Epithelial cell of proximal tubule (primary cell): ENCODE measurements at places on chromosomes 7 and 10.

- DNase-seq, result no peak
Observed at GRCh38 chr7:29005829-29006228, 47.7 kb upstream of the TRIL start.

DNA sequence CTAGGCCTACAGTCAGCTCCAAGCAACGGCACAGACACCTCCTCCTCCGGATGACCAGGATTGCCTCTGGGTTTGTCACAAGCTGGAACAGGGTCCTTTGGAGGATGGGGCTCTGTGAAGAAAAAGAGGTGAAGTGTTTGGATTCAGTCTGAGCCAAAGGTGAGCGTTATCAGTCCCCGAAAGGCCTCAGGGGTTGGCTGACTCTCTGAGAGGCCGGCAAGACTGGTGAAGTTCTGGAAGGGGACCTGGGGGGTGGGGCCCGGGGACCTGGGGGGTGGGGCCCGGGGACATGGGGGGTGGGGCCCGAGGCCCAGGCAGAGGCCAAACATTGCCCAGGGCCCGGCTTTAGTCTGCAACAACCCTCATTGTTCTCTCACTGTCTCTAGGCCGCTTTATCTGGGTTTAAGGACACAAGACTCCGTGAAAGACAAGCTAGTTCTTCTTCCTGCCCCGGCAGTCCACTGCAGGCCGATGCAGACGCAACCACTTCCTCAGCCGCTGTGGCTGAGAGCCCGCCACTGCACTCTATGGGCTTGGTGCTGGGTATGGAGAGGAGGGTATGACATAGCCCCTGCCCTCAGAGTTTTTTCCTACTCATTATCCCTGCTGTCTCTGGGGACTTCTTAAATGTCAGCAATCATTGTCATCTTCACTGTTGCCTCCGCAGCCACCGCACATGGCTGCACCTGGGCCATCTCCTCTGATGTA is 27.4 kb upstream of the PSAP start:
- no peak for DNase-seq

- DNase-seq, result no peak
Observed at GRCh38 chr10:99579971-99580370, 40.3 kb downstream of the SLC25A28 start.

- DNase-seq, result no peak
Observed at GRCh38 chr10:33223326-33224000, 111.0 kb downstream of the NRP1 start.

GRCh38 chr10:52566471-52567246 is 205.9 kb downstream of the MBL2 start:
- no peak for DNase-seq

DNA sequence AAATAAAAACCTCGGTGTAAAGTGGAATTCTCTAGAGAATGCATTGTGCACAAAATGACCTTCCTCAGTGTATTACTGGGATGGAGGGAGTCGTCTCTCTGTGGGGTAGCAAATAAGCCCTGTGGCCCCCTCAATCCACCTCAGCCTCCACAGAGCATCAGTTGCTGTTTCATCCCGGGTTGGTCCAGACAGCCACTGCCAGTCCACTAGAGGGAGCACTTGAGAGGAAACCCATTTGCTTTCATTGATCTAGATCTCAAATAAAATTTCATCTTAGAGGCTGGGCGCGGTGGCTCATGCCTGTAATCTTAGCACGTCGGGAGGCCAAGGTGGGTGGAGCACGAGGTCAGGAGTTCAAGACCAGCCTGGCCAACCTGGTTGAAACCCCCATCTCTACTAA is 1128.7 kb downstream of the CNTNAP2 start:
- DNase-seq, result no peak

- no peak for DNase-seq
Observed at GRCh38 chr7:83072576-83073517, 89.8 kb downstream of the PCLO start.

GRCh38 chr10:85936161-85936560 is 430.4 kb downstream of the GRID1 start:
- DNase-seq, result no peak

DNA sequence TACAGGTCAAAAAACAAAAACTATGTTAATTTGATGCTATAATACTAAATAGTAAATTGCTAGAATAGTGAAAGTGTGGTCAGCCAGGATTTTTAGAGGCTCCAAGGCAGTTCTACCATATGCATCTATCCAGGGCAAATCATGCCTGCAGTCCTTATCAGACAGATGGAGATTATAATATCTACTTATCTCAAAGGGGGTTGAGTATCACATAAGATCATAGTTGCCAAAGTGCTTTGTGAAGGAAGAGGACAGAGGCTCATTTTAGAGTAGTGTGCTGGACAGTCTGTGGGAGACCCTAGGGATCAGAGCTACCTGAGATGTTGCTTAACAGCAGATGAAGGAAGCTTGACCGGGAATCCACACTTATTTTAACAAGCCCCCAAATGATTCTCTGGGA is 3.2 kb downstream of the ICA1 start:
- no peak for DNase-seq

DNA sequence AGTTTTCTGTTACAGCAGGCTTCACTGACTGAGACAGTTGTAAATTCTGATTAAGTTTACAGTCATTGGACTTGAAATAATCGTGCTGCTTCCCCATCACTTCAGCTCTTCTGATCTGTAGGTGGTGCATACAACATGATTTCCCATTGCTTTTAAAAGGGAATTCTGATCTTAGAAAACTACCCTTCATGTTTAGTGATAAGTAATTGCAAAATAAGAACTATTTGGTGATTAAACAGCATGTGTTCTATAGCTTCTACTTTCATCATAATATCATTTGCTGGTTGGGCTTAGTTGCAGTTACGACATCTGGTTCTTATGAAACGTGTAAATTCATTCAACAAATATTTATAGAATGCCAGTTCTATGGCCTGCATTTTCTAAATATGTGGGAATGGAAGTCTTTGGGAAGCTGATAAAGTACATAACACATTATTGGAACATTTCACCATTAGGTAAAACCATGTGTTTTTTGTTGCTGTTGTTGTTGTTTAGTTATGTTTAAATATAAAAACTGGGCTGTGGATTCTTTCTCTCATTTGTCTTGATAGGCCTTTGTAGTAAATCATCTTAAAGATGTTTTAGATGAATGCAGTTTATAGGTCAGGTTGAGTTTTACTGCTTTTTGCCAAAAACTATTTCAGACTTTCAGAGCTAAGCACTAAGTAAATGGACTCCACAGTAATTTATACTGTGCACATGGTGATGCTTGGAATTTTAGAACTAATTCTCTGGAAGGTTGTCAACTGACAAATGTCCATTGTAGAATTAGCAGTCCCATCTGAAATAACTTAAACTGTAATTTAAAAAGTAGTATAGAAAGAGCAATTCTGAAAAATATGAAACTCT is 13.1 kb downstream of the GNAI1 start:
- no peak for DNase-seq

DNA sequence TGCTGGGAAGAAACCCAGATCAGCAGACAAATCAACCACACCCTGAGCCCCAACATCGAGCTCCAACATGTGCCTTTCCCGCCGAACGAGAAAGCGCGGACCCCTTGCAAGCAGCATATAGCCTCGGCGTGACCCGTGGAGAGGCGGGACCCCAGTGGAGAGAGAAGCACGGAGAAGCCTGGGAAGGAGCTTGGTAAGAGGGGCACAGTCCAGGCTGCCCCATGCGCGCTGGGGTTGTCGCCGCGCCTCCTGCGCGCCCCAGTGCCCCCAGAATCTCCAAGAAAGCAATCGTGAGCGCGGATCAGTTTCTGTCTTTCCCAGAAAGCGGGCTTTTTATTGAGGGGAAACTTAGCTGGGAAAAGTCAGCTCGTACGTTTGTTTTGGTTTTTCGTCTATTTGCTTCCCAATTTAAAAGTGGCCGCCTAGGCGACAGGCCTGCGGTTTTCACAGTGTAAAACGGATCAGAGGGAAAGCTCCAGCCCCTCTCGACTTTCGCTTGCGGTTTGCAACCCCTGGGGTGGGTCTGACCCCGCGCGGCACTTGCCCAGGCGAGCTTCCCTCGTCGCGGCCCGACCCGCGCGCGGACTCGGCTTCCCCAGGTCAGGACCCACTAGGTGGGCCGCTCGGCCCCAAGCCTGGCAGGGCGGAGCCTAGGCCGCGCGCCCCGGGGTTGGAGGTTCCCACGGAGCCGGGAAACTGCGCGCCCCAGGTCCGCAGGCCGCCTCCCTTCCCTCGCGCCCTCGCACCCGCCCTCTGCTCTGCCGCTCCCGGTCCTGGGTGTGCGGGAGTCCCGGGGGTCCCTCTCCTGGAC is 31.1 kb downstream of the SKIDA1 start:
- no peak for DNase-seq

DNA sequence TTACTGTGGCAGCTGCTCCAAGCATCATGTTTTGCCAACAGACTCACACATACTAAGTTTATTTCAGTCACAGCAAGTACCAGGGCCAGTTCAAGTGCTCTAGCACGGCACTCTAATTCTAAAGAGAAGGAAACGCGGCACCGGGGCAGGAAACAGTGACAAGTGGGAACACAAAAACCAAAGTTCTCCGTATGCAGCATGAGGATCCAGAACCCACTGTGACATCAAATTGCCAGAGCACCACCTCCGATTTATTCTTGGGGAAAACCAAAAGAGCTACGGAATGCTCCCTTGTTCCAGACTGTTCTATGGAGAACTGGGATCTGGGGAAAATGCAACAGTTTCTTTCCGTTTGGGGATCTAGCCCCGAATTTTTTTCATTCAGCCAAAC is 448 bp upstream of the PTER start:
- no peak for DNase-seq

- DNase-seq, result no peak
Observed at GRCh38 chr7:51349820-51350545, 33.4 kb upstream of the COBL start.

DNA sequence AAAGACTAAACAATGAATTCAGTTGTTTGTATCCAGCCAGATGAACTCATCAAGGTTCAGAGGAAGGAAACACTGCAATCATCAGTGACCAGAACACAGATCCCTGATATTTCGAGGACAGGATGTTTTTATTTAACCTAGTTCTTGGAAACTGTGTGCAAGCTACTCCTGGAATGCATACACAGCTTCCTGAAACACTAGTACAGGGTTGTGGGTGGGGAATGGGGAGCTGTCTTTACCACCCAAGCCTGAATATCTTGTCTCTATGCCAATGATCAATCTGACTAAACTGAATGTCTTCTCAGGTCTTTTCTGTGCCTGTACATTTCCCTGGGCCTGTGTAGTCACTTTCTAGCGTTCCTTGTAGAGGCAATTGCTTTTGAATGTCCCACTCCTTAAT is 374.6 kb downstream of the CALN1 start:
- no peak for DNase-seq

- no peak for DNase-seq
Observed at GRCh38 chr10:32161586-32161985, 105.4 kb upstream of the KIF5B start.

DNA sequence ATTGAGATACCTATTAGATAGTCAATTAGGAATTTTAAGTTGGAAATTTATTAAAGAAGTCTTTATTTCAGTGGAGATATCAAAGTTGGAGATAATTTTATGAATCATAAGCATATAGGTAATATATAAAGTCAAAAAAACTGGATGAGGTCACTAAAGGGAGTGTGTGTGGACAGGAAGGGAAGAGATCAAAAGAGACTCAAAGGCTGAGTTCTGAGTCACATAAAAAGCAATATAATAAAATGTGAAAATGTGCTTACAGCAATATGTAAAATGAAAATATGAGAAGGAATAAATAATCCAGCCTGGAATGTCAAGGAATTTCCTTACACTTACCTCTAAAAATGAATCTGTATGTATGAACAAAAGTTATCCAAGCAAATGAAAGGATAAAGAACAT is 583.3 kb upstream of the SORCS1 start:
- DNase-seq, result no peak

- DNase-seq, result no peak
Observed at GRCh38 chr7:142481548-142481947, 223.7 kb upstream of the PRSS58 start.

GRCh38 chr10:132706701-132707100 is 79.2 kb downstream of the NKX6-2 start:
- DNase-seq, result no peak

GRCh38 chr7:108456845-108457540 is 757 bp upstream of the NRCAM start:
- no peak for DNase-seq

DNA sequence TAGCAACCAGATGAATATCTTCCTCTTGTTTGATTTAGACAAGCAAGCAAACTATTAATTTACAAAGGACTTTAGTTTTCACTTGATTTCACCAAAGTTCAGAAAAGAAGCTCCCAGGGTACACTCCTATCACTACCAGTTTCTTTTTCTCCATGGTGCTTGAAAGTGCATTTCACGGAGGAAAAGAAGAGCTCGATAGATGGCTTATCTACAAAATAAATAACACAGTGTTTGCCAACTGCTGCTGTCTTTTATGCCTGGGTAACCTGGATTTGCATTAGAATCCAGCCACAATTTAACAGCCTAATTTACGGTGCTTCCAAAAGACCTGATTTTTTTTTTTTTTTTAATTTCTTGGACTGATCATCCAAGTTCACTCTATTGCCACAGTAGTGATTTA is 275.7 kb downstream of the GPR37 start:
- DNase-seq, result no peak

DNA sequence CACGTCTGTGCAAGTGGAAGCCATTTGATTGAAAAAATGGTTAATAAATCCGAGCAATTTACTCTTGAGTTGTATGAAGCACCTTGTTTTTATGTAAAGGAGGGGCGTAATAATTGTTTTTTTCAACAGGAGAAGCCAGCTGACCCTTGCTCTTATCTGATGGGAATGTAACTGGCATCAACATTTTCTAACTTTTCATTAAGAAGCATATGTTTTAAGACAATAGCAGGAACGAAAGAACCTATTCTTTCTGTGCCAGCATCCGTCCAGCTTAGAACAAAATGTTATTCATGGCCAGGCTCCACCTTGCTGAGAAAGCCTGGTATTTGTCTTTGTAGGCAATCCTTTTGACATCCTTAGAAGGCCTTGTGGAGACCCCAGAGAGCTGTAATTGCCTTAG is 22.2 kb upstream of the AFAP1L2 start:
- no peak for DNase-seq

DNA sequence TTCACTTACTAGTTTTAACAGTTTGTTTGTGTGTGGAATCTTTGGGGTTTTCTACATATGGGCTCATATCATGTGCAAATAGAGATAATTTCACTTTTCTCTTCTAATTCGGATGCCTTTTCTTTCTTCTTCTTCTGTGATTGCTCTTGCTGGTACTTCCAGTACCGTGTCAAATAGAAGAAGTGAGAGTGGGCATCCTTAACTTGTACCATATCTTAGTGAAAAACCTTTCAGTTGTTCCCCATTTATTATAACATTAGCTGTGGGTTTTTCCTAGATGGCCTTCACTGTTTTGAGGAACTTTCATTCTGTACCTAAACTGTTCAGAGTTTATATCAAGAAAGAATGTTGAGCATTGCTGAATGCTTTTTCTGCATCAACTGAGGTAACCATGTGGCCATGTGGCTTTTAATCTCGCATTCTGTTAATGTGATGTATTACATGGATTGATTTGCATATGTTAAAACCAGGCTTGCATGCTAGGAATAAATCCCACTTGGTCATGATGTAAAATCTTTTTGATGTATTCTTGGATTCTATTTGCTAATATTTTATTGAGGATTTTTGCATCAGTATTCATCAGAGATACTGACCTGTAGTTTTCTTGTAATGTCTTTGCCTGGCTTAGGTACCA is 78.7 kb downstream of the FAM107B start:
- no peak for DNase-seq
